Ecto neural progenitor cell (in vitro differentiated cells): ENCODE measurements at places on chromosomes 5 and 9.

DNA sequence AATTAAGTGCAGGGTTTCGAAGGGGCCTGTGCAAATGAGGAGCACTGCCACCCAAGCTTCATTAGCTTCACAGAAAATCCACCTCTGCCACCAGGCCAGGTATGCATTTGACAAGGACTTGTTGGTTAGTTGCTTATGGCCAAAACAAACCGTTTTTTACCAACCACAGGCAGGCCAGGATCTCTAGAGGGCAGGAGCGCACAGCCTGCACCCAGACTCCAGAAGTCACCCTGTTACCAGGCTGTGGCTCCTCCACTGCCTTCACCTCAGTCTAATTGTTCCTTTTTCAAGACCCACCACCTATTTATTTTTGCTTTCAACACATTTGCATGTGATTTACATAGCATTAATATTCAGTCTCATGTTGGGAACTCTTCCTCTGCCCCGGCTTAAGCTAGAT is 78.3 kb upstream of the HSPA9 start:
- no peak for DNase-seq

DNA sequence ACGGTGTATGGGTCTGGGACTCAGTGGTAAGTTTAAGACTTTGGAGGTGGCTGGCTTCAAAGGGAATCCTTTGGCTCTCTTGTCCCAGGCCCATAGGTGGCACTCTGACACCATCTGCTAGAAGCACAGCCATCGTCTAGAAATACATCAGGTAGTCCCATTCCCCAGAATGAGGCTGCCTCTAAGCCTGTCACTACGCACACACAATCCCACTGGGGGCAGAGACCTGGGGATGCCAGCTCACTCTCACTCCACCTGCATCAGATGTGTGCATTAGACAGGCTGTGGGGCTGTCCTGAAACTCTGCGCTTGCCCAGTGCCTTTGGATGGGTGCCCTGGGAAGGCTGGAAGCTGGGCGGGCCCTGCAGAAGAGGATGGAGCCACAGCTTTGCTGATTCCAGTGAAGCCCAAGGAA is 127.5 kb upstream of the PANK3 start:
- peak; percentile 68 for DNase-seq

- peak; percentile 46 for DNase-seq
Observed at GRCh38 chr9:88971131-88971960, 19.9 kb upstream of the S1PR3 start.

GRCh38 chr9:27445688-27446087 is 78.4 kb upstream of the IFNK start:
- DNase-seq: no peak

DNA sequence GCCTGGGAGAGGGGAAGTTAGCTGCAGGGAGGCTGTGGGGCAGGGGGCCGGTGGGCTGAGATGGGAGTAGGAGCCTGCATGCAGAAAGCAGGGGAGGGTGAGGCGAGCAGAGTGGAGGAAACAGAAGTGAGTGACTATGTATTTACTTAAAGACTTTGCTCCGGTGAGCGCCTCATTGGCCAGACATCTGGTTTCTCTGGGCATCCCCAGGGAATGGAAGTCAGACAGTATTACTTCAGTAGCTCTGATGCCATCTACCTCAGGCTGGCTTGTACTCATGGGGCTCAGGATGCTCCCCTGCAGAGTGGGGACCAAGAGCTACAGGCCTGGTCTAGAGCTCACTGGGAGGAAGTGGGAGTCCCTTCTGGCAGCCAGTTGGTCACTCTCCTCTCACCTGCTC is 78.2 kb upstream of the ARAP3 start:
- no peak for DNase-seq

- no peak for DNase-seq
Observed at GRCh38 chr9:137193771-137194170, 5.3 kb downstream of the SSNA1 start.

DNA sequence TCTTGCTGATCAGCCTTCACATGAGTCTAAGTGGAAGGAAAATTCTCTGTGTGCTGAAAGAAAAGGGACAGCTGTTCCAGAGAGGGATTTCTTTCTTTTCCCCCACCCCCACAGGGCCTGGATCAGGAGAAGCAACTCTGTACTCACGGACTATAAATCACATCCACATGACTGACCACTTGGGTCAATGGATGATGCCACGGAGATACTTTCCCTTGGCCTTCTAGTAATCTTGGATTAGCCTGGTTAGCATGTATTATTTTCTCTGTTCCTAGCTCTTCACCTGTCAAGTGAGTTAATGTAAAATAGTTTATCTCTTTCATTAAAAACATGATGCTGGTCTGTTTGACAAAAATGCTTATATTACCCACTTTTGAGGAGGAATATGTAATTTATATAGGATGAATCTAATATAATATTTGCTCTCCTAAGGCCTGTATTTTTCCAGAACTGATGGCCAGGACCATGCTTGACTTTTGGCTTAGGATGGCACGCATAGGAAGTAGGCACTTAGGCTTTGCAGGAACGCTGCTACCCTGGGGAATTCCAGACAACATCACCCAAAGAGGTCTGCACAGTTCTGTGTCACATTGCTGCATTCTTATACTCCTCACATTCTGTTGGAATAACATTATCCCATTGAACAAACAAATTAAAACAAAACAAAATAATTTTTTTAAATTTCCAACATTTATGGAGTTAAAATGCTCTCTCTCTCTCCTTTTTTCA is 892.1 kb downstream of the TLE1 start:
- no peak for DNase-seq

- DNase-seq: no peak
Observed at GRCh38 chr5:140151144-140152021, 23.6 kb upstream of the CYSTM1 start.

- DNase-seq: no peak
Observed at GRCh38 chr5:17378346-17378997, 119.6 kb upstream of the TAF11L2 start.

- DNase-seq: peak; percentile 61
Observed at GRCh38 chr9:33081128-33081851, 4.8 kb upstream of the SMU1 start.
